ENCODE measurements at places on chromosomes 2 and 18.

DNA sequence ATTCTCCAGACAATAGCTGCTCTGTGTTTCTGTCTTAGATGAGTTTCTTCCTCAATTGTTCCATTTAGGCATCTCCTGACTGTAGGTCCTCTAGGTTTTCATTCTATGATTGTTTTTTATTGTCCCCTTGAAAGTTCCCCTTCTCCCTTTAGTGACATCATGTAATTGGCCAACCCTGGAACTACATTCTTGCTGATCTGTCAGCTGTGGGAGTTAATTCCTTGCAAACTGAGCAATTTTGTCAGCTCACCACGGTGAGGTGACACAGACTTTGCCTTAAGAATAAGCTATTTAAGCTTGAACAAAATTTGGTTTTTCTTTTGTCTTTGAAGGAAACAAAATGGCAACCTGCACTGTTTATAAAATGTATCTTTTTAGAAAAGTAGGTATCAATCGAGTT lies 95.9 kb downstream of the TXNL1 start:
- no peak for DNase-seq

GRCh38 chr2:27967076-27967475 lies 76.5 kb downstream of the BABAM2 start:
- DNase-seq = no peak

DNA sequence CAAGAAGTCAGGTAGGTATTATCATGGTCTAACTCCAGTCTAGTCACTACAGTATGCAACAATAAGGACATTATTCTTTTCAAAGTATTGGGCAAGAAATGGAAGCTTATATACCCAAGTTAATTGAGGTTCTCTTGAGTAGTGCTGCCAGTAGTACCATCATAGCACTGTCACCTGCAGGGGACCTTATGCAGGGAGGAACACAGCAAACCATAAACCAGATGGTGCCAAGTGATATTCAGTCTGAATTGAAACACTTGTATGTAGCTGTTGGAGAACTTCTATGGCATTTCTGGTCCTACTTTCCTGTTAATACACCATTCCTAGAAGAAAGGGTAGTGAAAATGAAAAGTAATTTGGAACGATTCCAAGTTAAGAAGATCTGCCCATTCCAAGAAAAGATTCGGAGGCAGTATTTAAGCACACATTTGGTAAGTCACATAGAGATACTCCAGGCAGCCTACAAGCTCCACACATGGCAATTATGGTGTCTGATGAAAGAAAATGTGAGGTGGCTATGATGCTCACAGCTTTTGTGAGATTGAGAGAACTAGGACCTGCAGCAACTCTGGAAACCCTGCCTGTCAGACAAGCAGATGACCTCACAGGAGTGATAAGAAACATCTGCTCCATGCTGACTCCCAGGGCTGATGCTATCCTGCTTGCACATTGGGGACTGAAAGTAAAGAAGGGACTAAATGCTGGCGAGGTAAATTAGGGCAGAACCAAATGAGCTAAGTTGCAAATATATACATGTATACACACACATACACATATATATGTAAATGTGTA lies 174.7 kb downstream of the MC4R start:
- DNase-seq = no peak

- no peak for DNase-seq
These were observed 23.4 kb upstream of the KCNK3 start for GRCh38 chr2:26668856-26669750.

DNA sequence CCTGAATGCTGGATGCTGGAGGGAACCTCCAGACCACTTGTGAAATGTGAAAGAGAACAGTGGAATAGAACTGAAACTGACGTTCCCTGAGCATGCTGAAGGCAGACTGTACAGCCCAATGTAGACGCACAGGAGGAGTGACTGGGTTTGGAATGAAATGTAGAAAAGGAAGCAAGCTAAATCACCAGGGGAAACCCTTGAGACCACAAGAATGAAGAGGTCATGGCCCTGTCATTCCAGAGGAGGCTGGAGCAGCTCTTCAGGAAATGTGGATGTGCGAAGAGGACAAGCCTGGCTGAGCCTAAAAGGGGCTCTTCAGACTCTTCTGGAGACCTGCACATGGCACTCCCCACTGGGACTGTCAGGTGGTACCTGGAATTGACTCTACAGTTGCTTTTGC lies 118.5 kb upstream of the ALPP start:
- DNase-seq = peak; percentile 93

GRCh38 chr2:30784682-30785081 lies 22.6 kb downstream of the CAPN13 start:
- DNase-seq = no peak

- peak; percentile 64 for DNase-seq
These were observed 32.8 kb downstream of the FAM124B start for GRCh38 chr2:224369028-224369632.

DNA sequence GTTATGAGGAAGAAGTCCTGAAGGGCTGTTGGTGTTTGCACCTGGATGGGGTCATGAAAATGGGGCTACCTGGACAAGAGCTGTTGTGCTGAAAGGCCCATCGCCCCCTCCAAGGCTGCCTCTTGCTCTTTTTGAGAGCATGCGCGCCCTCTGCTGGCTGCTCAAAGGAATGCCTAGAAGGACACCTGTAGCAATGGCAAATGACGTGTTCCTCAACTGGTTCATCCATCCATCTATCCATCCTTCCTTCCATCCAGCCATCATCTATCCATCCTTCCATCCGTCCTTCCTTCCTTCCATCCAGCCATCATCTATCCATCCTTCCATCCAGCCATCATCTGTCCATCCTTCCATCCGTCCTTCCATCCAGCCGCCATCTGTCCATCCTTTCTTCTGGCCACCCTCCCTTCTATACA lies 17.2 kb upstream of the RPL31 start:
- DNase-seq = peak; percentile 79

- peak; percentile 49 for DNase-seq
These were observed 45.6 kb upstream of the TMEM178A start for GRCh38 chr2:39620067-39620466.

GRCh38 chr2:14717131-14717530 lies 84.6 kb downstream of the LRATD1 start:
- no peak for DNase-seq

- no peak for DNase-seq
These were observed 5.4 kb downstream of the GCC2 start for GRCh38 chr2:108454440-108454839.

DNA sequence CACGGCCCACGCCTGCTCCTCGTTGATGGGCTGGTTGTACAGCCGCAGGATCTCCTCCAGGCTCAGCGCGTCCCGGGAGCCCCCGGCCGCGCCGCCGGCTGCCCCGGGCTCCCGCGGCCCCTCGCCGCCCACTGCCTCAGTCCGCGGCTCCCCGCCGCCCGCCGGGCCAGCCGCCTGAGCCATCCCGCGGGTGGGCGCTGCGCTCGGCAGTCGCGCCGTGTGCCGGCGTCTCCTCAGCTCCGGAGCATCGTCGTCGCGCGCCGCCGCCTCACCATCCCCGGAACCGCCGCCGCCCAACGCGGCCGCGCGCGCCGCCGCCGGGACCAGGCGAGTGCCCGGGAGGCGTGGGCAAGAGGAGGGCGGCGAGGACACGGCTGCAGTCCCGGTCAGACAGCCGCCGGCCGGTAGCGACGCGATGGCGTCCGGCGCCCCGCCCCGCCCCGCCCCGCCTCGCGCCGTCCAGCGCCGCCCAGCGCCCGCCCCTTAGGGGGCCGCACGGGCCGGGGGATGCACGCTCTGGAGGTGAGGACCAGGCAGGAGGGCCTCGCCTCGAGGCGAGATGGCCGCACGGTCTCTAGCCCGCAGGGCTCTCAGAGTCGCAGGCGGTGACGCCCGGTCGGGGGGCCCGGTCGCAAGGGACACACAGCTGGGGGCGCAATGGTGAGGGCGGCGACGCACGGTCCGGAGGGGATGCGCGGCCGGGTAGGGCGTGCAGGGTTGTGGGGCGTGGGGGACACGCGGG lies at the start of gene SPIRE1:
SPIRE1 (minus strand) TSS at position 424 of the 742 bp plus-strand sequence; CDS start at position 183, 241 bp downstream.
- peak; percentile 92 for DNase-seq

DNA sequence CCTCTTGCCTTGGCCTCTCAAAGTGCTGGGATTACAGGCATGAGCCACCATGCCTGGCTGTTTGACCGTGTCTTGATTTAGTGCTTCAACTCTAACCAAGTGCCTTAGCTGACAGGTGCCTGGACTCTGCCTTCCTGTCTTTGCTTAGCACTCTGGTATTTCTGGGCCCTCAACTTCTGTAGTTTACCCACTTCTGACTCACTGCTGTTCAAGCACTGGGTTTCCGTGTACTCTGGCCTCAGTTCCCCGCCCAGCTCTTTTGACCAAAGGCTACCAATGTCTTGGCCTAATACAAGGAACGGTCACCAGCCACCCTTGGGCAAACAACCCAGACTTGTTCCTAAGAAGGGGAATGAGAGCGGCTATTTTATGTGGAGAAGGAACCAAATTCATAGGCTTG lies 35.7 kb upstream of the CABLES1 start:
- DNase-seq = no peak

DNA sequence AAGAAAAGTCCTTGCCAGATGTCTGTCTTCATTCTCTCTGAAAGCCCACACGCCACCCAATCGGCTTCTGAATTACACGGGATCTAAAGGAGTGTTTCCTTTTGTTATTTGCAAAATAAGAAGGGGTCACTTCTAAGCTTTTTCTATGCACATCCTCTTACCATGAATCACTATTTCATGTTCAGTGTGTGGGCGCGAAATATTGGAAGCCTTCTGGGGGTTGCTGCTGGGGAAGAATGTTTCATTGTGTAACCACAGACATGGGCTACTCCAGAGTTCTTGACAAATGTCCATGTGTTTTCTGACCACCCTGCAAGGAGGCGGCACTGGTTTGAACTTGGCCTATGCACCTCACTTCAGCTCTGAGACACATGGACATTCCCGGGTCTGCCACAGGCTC lies 133.6 kb upstream of the APCDD1 start:
- peak; percentile 36 for DNase-seq

DNA sequence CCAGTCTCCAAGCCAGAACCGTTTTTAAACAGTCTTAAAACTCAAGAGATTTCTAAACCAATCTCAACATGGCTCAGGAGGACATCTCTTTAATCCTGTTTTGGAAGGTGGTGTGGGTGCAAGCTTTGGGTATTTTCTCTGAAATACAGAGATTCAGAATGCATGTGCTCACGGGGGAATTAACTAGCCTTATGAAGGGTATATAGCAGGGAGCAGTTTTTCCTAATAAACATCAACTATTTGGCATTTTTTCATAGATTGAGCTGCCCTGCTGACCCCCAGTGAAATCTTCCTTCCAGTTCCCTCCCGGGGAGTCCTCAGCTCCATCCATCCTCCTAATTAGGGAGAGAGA lies 122.6 kb downstream of the SMAD7 start:
- no peak for DNase-seq

GRCh38 chr2:184339966-184340365 lies 258.4 kb upstream of the ZNF804A start:
- no peak for DNase-seq

DNA sequence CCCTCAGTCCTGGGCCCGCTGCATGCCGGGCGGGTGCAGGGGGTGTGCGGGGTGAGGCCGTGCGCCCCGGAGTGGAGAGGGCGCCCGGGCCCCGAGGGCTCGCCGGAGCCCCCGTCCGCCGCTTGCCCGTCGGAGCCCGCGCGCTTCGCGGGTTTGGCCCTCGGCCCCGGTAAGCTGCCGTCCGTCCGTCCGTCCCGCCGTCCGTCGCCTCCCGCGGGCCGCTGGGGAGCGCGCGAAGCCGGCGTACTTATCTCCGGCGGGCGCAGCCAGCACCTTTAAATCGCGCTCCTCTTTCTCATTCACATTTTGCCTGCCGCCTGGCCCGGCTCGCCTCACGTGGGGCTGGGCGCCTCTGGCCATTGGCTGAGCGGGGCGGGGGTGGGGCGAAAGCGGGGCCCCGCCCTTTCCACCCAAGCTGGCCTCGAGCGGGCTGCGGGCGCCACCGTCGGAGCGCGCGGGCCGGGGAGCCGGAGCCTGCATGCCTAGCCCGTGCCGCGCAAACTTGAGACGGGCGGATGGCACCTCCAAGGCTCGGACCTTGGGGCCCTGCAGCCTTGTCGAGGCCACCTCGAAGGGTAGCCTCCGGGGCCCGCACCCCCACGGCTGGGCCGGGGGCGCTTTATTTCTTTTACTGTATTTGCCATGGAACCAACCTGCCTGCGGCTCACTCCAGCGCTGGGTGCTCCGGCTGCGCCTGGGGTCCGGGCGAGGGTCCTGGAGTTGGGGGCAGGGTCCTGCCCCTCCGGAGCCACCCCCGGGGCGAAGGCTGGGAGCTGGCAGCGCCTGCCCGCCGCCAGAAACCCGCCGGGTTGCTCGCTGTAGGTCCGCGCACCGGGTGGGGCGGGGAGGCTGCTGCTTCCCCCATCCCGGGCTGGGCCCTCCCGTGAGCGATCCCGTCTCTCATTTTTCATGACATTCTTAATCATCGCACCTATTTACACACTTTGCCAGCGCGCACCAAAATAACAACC lies at the start of gene GBX2:
GBX2 (minus strand) TSS at position 277 of the 971 bp plus-strand sequence. CDS start 415 bp downstream, outside the sequence.
- DNase-seq = peak; percentile 86

- DNase-seq = no peak
These were observed 50.8 kb downstream of the FAM228A start for GRCh38 chr2:24225499-24226242.

DNA sequence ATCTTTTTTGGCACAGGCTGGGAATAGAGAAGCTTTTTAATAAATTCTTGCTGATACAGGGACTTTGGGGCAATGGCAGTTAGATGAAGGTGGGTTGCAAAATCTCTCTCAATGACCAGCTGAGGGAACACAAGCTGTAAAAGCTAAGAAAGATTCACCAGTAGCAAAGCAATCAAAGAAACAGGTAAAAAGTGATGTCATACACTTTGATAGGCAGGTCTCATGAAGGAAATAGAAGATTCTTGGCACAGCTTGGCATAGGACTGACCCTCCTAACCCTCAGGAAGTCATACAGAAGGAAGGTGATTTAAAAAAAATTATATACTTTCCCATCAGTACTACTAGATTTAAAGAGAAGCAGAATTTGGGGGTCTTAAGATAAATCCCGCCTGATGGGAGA lies 263.6 kb downstream of the LPIN1 start:
- DNase-seq = no peak

- DNase-seq = peak; percentile 31
These were observed 297.1 kb downstream of the TMX3 start for GRCh38 chr18:68417826-68418225.

- DNase-seq = peak; percentile 40
These were observed 47.3 kb downstream of the C2orf42 start for GRCh38 chr2:70143314-70144150.

DNA sequence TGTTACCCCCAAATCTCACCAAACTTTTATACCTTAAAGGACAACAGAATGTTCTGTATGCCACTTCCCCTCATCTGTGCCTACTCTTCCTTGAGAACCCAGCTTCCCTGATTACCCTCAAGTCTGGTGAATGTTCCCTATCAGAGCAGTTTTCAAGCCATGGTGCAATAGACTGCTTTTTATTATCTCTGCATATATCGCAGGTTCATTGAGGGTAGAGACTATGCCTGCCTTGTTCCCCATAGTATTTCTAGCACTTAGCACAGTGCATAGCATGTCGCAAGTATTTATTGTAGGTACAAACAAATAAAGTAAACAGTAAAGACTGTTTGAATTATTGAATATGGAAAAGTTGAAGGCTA lies 146.6 kb downstream of the HAUS1 start:
- DNase-seq = no peak
